ENCODE measurements at places on chromosomes 5 and 9.
A peak's percentile ranks its signal among the peaks of the same experiment; 100 is the strongest.

DNA sequence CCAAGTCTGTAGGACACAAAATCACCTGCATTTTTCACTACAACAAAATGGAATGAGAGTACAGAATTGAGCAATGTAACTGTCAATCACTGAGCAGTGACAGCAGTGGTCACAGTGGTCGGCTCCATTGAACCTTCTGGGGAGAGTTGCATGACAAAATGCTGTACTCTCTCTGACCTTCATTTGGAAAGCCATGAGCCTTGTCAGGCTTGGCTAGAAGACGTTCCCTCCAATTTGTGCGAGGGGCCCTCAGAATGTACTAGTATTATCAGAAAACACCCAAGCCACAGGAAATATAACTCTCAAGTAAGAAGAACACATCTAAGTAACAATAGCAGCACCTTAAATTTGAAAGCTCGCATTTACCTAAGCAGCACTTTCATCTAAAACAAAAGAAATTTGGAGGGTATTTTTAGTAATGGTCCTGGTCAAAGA, 425.6 kb upstream of the MEF2C start:
- H3K27me3 ChIP-seq, result no peaks in the 10 kb centered on the region
- no peak overlapping the region for H3K27ac ChIP-seq
- no peaks in the 10 kb centered on the region for H3K36me3 ChIP-seq
- H3K4me1 ChIP-seq, result peaks cover 8% of the 10 kb centered on the region
- no peak overlapping the region for H3K4me3 ChIP-seq

DNA sequence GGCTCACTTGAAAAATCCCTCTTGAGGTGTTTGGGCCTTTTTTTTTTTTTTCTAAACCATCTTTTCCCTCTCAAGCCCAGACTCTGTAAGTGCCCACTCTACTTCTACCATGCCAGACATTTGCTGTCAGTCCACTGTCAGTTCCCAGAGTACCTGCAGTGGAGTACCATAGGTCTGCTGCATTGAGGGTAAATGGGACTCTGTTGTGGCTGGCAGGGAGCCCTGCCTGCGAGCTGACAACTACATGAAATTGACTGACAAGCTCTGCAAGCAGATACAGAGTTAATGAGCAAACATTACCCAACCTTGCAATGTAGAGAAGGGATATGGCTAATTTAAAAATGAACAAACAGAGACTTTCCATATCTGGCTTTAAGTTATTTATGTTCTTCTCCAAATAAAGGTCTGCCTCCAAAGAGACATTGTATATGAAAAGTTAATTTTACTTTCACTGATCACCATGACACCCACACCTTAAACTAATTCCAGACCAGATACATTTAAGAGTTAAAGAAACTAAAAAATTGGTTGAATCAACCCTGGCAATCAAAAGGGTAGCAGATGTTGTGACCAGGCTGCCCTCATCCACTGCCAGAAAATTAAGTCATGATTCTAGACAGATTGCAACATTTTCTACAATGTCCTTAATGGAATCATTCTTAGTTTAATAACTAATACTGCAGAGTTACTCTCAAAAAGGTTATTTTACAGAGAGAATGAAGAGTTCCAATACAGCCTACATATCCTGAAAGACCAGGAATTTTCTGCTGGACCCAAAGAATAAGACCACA, 100.4 kb upstream of the PAM start:
- H3K27ac ChIP-seq, result no peak overlapping the region
- DNase-seq, result no peak
- H3K27me3 ChIP-seq, result no peaks in the 10 kb centered on the region
- H3K4me3 ChIP-seq, result no peak overlapping the region
- peaks cover 7% of the 10 kb centered on the region for H3K4me1 ChIP-seq
- H3K36me3 ChIP-seq, result no peaks in the 10 kb centered on the region

DNA sequence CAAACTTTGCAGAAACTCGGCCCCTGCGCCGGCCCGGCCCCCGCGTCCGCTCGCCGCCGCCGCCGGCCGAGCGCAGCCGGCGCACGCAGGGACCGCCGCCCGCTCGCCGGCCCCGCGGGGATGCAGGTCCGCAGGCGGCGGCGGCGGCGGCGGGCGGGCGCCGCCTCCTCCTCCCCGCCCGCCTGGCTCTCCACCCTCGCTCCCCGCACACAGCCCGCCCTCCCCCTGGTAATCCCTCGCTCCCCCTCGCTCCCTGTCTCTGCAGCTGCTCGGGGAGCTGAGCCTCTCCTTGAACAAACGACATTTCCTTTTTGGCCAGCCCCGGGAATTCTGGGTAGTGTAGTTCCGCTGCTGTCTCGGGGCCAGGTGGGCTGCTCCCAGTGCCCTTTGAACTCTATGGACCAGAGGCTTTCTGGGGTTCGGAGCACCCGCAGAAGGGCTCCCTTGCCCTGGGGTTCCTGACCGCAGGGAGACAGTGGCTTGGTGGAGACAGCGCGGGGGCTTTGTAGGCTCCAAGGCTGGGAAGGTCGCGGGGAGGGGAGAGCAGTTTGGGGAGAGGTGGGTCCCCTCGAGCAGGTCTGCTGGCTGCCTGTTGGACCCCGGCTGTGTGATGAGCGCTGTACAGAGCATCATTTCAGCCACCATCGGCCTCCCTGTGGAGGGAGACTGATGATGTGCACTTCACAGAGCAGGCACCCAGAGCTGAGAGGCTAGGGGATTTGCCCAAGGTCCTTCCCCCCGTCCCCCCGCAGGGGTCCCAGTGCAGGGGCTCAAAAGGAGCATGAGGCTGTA, 1.8 kb upstream of the FAM78A start:
- DNase-seq, result peak; percentile 68
- peaks cover 34% of the 10 kb centered on the region for H3K27me3 ChIP-seq
- no peaks in the 10 kb centered on the region for H3K4me1 ChIP-seq
- H3K27ac ChIP-seq, result no peak overlapping the region

- H3K4me1 ChIP-seq, result peaks cover 36% of the 10 kb centered on the region
- H3K36me3 ChIP-seq, result no peaks in the 10 kb centered on the region
- peaks cover 8% of the 10 kb centered on the region for H3K27me3 ChIP-seq
- no peak overlapping the region for H3K4me3 ChIP-seq
- DNase-seq, result no peak
Measured at GRCh38 chr5:167816354-167816753, 475.1 kb upstream of the WWC1 start.

DNA sequence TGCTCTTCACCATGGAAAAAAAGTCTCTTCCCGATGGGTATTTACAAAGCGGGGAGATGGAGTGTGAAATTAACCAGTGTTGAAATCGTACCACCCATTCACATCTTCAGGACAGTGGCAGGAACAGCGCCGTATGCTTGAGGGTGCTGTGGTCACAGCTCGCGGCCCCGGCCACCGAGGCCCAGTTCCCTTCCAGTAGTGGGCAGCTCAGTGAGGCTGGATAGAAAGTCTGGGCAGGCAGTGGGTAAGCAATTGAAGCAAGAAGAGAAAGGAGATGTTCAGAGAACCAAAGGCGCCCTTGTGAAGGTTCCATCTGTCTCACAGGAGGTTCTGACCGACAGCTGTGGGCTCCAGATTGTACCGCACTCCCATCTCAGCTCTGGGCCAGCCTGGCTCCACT, 59.1 kb downstream of the SECISBP2 start:
- H3K27me3 ChIP-seq, result no peaks in the 10 kb centered on the region
- DNase-seq, result no peak
- H3K4me3 ChIP-seq, result no peak overlapping the region
- H3K27ac ChIP-seq, result no peak overlapping the region
- peaks cover 8% of the 10 kb centered on the region for H3K4me1 ChIP-seq

GRCh38 chr5:74903165-74903787, 37.1 kb upstream of the FAM169A start:
- no peaks in the 10 kb centered on the region for H3K27me3 ChIP-seq
- H3K36me3 ChIP-seq, result no peaks in the 10 kb centered on the region
- no peak overlapping the region for H3K27ac ChIP-seq
- no peaks in the 10 kb centered on the region for H3K4me1 ChIP-seq
- no peak overlapping the region for H3K4me3 ChIP-seq

DNA sequence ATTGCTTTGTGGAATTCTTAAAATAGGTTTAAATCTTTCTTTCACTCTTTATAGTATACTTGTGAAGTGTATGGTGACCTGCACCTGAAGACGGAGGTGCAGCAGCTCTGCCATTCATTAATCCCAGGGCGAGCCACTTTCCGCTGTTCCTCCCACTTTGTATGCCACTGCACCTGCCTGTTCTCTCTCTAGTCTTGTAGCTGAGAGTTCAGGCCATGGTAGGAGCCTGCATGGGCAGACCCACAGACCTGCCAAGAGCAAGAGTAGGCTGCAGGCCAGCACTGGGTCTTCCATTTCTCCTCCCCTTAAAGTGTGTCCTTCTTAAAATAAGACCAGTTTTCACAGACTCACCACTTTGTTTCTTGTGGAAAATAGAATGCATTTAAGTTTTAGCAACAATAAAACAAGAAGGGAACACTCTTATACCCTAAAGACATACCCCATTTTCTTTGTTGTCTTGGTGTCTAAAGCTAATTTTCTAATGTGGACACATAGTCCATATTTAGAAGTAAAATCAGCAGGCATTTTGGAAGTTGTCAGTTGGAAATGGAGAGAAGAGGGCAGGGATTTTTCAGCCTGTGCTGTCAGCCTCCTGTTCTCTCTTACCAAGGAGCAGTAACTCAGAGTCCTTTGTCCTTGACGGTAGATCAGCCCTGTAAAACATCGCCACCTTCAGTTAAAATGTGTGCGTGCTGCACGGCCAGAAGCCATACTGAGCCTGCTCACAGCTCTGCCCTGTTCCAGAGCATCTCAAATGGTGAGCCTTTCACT, 103.2 kb downstream of the SNCAIP start:
- no peak overlapping the region for H3K4me3 ChIP-seq
- DNase-seq, result peak; percentile 57
- no peaks in the 10 kb centered on the region for H3K27me3 ChIP-seq
- H3K36me3 ChIP-seq, result no peaks in the 10 kb centered on the region
- H3K4me1 ChIP-seq, result no peaks in the 10 kb centered on the region

DNA sequence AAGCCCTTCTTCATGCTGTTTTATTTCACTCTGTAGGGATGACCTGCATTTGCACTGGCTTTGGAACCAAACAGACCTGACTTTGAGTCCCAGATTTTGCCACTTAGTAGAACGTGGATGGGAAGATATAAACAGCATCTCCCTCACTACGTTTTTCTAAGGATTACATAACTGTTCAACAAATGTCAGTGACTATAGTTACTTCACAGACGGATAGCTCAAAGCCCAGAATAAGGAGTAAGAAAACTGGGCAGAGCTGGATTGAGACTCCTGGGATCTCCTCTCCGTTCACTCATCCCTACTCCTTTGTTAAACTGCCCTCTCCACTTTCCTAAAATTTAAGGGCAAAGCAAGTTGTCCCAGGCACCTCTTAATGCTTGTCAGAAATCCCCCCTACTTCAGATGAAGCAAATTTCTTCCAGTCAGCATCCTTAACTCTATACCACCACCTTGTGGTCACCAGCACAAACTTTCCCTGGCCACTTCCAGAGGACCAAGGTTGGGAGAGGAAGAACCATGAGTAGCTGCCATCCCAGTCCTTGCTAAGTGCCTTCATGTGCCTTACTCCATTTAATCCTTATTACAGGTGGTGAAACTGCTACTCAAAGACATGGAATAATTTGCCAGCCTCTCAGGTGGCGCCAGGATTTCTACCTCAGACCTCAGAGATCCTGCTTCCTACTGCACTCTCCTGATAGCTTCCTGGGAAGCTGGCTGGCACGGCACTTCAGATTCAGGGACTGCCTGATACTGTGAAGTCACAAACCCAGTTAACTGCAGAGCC, 38.4 kb downstream of the EGR1 start:
- DNase-seq, result peak; percentile 30
- no peak overlapping the region for H3K4me3 ChIP-seq
- H3K27me3 ChIP-seq, result no peaks in the 10 kb centered on the region
- H3K4me1 ChIP-seq, result peaks cover 6% of the 10 kb centered on the region

DNA sequence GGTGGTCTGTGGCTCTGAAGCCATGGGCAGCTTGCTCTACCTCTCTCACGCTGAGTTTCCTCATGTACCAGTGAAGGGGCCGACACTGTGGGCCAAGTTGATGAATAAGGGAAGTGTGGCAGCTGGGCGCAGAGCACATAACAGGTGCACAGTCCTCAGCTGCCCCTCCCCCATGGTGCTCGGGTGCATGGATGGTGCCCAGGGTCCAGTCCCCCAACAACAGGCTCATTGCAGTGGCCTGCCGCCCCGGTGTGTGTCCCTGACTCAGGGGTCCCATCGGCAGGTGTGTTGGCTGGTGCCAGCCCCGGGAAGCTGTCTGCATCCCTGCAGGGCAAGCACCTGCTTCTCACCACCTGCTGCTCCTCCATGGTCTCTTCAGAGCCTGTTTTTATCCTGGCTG, 36.6 kb downstream of the COL5A1 start:
- H3K27ac ChIP-seq, result no peak overlapping the region
- DNase-seq, result no peak
- H3K36me3 ChIP-seq, result peaks cover 7% of the 10 kb centered on the region
- no peaks in the 10 kb centered on the region for H3K27me3 ChIP-seq
- peaks cover 50% of the 10 kb centered on the region for H3K4me1 ChIP-seq

- peak; percentile 91 for DNase-seq
- no peaks in the 10 kb centered on the region for H3K27me3 ChIP-seq
- peak overlapping the region; percentile 48 for H3K27ac ChIP-seq
- peaks cover 26% of the 10 kb centered on the region for H3K4me1 ChIP-seq
- no peak overlapping the region for H3K4me3 ChIP-seq
Measured at GRCh38 chr5:14305045-14305444, 161.9 kb downstream of the TRIO start.

GRCh38 chr9:113542006-113542405, 78.5 kb downstream of the RGS3 start:
- no peaks in the 10 kb centered on the region for H3K27me3 ChIP-seq
- no peak for DNase-seq
- no peak overlapping the region for H3K4me3 ChIP-seq

DNA sequence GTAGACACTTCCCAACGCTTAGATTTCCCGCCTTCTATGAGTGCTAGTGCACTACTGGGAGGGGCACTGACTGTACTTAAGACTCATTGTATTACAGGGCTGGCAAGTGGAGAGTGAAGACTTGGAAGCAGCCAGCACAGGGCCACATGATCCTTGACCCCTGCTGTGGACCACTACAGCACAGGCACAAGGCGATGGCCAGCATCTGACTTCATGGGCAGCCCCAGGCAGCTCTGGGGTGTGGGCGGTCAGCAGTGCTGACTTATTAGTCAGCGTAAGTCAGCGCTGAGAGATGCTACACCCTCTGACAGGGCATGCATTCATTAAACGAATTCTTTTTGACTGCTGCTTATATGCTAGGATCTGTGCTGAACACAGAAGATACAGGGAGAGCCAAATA, 9.3 kb downstream of the SLC46A2 start:
- H3K4me3 ChIP-seq, result no peak overlapping the region
- no peaks in the 10 kb centered on the region for H3K36me3 ChIP-seq
- no peaks in the 10 kb centered on the region for H3K27me3 ChIP-seq
- H3K27ac ChIP-seq, result no peak overlapping the region
- DNase-seq, result peak; percentile 90

GRCh38 chr5:171201310-171201709, 107.7 kb upstream of the TLX3 start:
- H3K27ac ChIP-seq, result no peak overlapping the region
- H3K4me3 ChIP-seq, result no peak overlapping the region
- H3K36me3 ChIP-seq, result no peaks in the 10 kb centered on the region
- H3K4me1 ChIP-seq, result no peaks in the 10 kb centered on the region
